ENCODE measurements at places on chromosomes 12 and 14.
A peak's percentile ranks its signal among the peaks of the same experiment; 100 is the strongest.

- no peak for DNase-seq
Observed at GRCh38 chr14:31950764-31951637, 126.1 kb upstream of the ARHGAP5 start.

- DNase-seq = no peak
Observed at GRCh38 chr12:121391619-121392324, 8.1 kb upstream of the RNF34 start.

DNA sequence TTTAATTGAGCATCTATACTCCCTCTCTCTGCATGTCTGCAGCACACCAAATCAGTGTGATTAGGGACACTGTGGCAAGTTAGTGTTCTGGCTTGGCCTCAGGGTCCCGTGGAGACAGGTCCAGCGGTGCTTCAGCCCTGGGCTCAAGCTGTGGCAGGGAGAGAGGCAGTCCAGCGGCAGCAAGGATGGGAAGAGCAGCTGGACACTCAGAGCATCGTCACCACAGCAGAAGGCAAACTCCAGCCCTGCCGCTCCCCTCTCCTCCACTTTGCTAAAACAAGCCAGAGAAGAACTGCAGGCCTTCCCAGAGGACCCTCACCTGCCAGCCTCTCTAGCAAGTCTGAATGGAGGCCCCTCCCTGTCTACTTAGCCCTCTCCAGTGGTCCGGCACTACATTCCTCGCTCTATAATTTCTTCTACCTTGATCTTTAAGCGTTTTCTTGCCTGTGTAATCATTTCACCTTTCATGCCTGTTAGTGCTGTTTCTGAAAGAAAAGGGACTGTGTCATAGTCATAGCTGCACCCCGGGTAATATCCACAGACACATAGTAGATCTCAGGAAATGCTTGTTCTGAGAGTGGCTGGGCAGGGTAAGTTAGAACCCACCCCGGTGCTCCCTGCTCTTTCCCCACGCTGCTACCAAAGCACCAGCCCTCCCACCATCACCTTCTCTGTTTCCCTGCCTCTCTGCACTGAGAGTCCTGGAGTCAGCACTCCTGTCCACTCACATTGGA is 22.1 kb downstream of the ZFP36L1 start:
- no peak for DNase-seq

DNA sequence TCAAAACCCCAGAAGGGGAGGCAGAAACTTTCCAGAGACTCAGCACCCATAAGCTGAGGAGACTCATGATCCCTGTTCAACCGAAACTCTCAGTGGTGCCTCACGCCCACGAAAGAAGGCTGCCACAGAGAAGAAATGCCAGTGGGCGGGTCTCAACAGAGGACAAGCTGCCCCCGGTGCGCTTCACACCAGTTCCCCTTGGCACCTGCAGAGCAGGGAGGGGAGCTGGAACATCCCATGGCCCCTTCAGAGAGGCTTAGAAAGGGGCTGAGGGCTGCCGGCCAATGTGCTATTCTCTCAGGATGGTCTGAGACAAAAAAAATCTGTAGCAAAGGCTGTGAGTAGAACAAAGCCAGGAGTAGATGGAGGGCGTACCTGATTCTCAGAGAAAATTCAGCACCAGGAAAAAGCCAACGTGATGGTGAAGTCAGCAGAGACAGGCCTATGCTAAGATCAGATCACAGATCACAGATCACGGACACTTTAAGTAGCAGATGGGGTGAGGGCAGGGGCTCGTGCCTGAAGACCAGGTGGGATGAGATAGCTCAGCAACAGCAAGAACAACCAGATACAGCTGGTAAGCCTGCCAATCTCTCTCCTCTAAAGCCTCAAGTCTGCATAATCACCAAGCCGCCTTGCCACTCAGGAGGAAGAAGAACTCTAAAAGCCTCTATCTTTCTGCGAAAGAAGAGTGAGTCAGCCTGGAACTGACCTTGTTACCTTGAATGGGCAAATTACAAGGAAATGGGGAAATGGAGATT is 206.4 kb upstream of the GRIP1 start:
- no peak for DNase-seq

DNA sequence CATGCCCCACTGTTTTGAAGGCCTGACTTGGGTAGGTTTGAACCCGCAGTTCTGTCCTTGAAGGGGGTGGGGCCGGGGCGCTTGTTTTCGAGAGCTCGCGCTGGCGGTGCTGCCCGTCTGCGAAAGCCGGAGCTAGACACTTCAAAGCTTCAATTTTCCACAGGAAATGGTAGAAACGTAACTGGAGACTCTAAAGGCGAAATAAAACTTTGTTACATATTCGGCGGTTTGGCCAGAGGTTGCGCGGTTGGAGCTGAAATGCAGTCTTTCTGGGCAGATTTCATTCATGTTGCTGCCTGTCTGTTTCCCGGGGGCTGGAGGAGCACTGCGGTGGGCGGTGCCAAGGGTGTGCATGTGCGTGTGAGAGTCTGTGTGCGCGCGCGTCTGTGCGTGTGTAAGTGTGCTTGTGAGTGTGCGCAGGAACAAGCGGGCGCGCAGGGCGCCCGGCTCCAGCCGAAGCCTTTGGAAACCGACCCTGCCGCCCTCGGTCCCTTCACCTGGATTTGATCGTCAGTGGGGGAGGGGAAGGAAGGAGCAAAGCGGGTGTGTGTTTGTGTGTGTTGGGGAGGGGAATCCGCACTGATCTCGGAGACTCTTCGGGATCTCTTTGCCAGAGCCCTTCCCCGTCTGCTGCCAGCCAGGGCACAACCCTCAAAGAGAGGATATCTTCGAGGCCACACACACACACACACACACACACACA is 227.7 kb upstream of the CRY1 start:
- peak; percentile 46 for DNase-seq

DNA sequence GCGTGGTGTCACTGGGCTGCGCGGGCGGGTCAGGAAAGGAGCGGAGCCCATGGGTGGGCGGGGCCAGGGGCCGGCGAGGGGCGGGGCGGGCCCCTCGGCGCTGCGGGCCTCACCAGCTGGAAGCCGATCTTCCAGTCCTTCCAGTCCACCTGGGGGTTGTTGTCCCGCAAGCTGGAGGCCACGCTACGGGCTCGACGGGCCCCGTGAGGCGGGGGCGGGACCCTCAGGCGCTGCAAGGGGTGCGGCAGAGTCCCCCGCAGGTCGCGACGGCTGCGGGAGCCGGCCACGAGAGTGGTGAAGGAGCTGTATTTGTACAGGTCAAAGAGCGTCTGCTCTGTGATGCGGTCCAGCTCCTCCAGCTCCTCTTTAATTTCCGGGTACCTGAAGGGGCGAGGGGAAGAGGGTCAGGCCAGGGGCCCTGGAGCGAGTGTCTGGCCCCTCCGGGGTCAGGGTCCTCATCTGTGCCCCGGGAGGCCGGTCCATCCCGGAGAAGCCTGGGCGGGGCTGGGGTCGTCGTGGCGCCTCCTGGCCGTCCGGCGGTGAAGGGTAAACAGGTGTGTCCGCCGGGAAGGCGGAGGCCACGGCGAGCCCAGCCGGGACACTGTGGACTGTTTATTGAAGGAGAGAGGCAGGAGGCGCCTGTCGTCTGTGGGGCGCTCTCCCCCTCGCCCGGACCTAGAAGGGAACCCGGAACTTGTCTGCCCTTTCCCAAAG is 11.9 kb downstream of the SCNN1A start:
- peak; percentile 74 for DNase-seq

DNA sequence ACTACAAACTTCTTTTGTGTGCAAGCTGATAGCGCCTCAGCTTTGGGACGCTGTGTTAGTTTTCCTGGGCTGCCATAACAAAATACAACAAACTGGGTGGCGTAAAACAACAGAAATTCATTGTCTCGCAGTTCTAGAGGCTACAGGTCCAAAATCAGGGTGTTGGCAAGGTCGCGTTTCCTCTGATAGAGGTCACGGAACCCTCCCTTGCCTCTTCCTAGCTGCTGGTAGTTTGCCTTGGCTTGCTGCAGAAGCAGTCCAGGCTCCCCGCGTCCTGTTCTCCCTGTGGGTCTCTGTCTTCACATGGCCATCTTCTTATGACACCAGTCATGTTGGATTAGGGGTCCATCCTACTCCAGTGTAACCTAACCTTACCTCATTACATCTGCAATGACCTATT is 32.8 kb upstream of the PTGR2 start:
- no peak for DNase-seq

DNA sequence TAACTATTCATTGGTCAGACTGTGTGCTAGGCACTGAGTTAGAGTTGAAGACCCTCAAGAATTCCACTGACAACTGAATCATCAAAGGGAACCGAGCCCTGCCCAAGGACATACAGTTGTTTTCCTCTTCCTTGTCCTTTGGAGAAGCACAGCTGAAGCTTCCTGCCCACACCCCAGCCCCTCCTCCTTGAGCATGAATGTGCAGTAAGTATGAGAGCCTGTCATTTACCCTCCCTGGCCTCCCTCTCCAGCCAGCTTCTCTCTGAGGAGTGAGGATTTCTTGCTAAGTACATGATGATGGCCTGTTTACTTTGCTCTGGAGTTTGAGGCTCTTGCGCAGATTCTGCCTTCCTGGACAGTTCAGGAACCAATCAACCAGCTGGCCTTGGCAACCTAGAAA is 235.2 kb downstream of the CACNA1C start:
- DNase-seq = no peak

- no peak for DNase-seq
Observed at GRCh38 chr12:26659930-26660329, 173.1 kb downstream of the ITPR2 start.

GRCh38 chr12:10241727-10242126 is 29.1 kb downstream of the GABARAPL1 start:
- no peak for DNase-seq

- no peak for DNase-seq
Observed at GRCh38 chr14:61388173-61388975, 67.0 kb downstream of the PRKCH start.

- DNase-seq = no peak
Observed at GRCh38 chr12:5432011-5432400, at the start of gene NTF3. TSS of gene NTF3 (plus strand) at chr12:5432108. CDS start at chr12:5432325, 217 bp downstream.

GRCh38 chr12:99386907-99387306 is 260.6 kb upstream of the GARIN6 start:
- no peak for DNase-seq

DNA sequence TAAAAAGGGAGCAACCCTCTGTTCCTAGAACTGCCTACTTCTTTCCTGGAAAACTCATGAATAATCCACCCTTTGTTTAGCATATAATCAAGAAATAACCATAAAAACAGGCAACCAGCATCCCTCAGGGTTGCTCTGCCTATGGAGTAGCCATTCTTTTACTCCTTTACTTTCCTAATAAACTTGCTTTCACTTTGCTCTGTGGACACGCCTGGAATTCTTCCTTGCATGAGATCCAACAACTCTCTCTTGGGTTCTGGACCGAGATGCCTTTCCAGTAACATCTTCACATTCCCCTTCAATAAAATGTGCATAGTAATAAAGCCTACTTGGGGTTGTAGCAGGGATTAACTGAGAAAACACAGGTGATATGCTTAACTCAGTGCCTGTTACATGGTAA is 286.4 kb upstream of the AMIGO2 start:
- no peak for DNase-seq

DNA sequence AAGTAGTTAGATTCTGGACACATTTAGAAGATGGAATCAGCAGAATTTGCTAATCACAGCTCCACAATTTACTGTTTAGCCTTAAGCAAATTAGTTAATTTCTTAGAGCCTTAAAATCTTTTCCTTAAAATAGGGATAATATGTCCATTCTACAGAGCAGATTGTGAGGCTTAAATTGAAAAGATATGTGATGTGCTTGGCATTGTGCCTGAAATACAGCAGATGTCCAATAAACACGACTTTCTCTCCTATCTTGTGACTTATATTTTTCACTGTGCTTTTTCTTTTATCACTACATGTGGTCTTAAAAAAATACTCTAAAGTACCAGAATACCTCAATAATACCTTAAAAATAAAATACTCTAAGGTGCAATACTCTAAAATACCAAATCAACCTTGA is 30.6 kb downstream of the CCER1 start:
- no peak for DNase-seq

- no peak for DNase-seq
Observed at GRCh38 chr14:22046063-22046462, 372.4 kb upstream of the OR4E1 start.

DNA sequence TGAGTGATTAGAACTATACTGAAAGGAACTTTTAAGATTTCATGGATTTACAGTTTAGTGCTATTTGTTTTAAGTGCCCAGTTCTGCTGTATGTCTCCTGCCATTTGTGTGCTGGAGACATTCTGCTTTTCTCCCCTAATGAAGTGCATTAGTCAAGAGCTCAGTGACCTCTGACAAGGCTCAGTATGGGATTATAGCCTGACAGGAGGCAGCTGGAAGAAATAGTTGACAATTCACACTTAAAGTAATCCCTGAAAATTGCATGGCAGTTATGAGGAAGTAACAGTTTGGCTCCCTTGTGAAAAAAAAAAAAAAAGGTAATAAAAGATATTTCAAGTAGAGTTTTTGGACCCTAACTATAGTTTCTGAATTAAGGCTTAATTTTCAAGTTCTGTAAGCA is 70.3 kb downstream of the ALX1 start:
- DNase-seq = no peak

DNA sequence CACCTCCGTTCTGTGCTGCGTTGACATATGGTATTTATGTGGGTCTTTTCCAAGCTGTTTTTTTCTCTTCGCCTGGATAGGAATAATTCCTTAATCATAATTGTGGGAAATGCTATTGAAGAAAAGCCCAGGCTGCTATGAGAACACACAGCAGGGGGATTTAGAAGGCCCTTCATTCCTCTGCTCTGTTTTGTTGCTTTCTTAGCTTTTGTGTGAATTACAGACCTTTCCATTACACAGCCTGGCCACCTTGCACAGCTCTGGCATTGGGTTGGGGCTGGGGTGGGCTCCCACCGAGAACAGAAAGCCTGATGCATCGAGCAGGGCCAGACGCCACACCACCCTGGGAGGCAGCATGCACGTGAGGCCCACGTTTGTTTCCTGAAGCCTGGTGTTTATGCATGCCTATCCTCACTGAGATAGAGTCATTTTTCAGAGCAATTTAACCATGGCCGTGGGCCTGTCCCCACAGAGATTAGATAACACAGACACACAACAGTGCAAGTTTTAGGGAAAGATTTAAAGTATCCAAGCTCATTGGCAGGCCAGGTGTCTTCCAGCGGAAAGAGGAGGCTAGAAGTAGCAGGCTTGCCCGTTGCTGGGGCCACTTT is 287.6 kb upstream of the PWP1 start:
- DNase-seq = no peak

- no peak for DNase-seq
Observed at GRCh38 chr12:127479256-127479655, 787.7 kb upstream of the TMEM132C start.

GRCh38 chr14:71290960-71291466 is 383.8 kb downstream of the PCNX1 start:
- peak; percentile 20 for DNase-seq

DNA sequence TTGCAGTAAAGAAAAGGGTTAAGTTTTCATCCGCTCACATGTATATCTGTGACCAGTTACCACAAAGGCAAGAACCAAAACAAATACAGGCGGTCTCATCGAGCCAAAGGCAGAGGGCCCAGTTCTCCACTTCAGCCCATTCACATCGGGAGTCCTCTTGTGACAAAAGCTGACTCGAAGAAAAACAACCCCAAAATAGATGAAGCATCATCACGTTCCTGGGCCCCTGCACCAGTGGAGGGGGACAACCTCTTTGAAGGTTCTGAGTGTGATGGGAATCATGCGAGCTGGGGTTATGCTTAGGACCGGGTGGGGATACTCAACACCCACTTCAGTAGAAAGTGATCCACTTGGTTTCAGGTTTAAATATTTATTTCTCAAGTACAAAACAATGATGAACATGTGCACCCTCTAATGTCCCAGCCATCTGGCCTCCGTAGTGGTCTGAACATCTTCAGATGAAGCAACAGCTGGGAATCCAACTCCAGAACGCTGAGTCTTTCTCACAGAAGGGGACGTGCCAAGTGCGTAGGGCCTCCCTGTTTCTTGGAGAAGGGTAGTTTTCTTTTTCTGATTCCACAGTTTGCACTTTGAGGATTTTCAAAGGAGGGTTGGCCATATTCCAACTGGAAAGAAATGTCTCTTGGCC is 8.4 kb downstream of the GSC start:
- no peak for DNase-seq

GRCh38 chr12:54824402-54824801 is 29.9 kb upstream of the MUCL1 start:
- no peak for DNase-seq
